ENCODE measurements at places on chromosomes 11 and 22. TPM values are rescaled to one million over a fixed set of nuclear protein-coding genes. Genes with fewer than 3 reads are reported as not detected.

Gene ARHGAP32
- 45.3 TPM for total RNA-seq

Gene SNX19
- 49.6 TPM for total RNA-seq

Gene RBM4B
- 73.9 TPM for total RNA-seq

Gene ZNF74
- 31.8 TPM for total RNA-seq

Gene DUSP8
- 6.7 TPM for total RNA-seq

Gene ENTHD1
- not detected for total RNA-seq

Gene APOBEC3G
- total RNA-seq, result 2.2 TPM

Measured in cerebellum (tissue), 4 donors.